Esophagus muscularis mucosa (tissue), 4 donors: ENCODE measurements at places on chromosomes 12 and 14. TPM values are rescaled to one million over a fixed set of nuclear protein-coding genes. Genes with fewer than 3 reads are reported as not detected.

DNA sequence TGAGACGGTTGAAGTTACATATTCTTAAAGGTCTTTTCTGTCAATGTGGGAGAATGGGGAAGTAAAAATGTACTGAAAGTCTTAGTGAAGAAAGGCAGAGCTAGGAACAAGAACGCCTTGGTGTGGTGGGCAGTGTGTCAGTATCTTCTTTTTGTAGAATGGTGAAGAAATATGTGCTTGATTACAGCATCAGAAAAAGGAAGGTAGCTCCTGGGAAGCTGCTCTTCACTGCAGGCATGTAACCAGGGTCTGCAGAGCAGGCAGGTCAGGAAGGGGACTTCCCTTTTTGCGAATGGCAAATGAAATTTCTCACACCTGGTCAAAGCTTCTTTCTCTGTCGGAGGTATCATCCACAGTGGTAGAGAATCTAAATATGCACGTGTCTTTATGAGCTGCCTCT is 226.2 kb downstream of the ADAMTS20 start:
- DNase-seq: no peak
- no peaks in the 10 kb centered on the region for H3K4me1 ChIP-seq
- no peak overlapping the region for H3K4me3 ChIP-seq
- no peaks in the 10 kb centered on the region for H3K27me3 ChIP-seq

The CLEC2A gene
- not detected for total RNA-seq

GRCh38 chr12:23221066-23221465 is 596.1 kb downstream of the ETNK1 start:
- no peak overlapping the region for H3K4me3 ChIP-seq
- H3K4me1 ChIP-seq: no peaks in the 10 kb centered on the region
- H3K27me3 ChIP-seq: no peaks in the 10 kb centered on the region
- no peak overlapping the region for H3K27ac ChIP-seq
- H3K36me3 ChIP-seq: no peaks in the 10 kb centered on the region

GRCh38 chr12:6161124-6161882 is 36.8 kb upstream of the VWF start:
- no peaks in the 10 kb centered on the region for H3K36me3 ChIP-seq
- H3K4me3 ChIP-seq: no peak overlapping the region
- peaks cover 19% of the 10 kb centered on the region for H3K4me1 ChIP-seq
- no peak for DNase-seq

The COX14 gene
- 93.4 TPM for total RNA-seq

GRCh38 chr14:22839159-22839779 is 2.9 kb downstream of the MMP14 start:
- H3K27ac ChIP-seq: peak overlapping the region; percentile 93
- peaks cover 29% of the 10 kb centered on the region for H3K36me3 ChIP-seq
- H3K4me1 ChIP-seq: peaks cover 67% of the 10 kb centered on the region
- no peaks in the 10 kb centered on the region for H3K27me3 ChIP-seq

GRCh38 chr14:69481815-69482568 is 2.5 kb upstream of the PLEKHD1 start:
- no peak for DNase-seq
- no peaks in the 10 kb centered on the region for H3K36me3 ChIP-seq
- peaks cover 21% of the 10 kb centered on the region for H3K4me1 ChIP-seq
- H3K4me3 ChIP-seq: no peak overlapping the region

The TMEM117 gene
- total RNA-seq: 18.7 TPM

GRCh38 chr14:30751646-30752416 is 122.5 kb upstream of the COCH start:
- H3K27ac ChIP-seq: no peak overlapping the region
- no peaks in the 10 kb centered on the region for H3K27me3 ChIP-seq
- no peak overlapping the region for H3K4me3 ChIP-seq
- no peaks in the 10 kb centered on the region for H3K4me1 ChIP-seq
